ENCODE measurements at places on chromosomes 13 and 19.

GRCh38 chr13:98941536-98941935 lies 36.3 kb downstream of the DOCK9 start:
- no peak for DNase-seq

- no peak for DNase-seq
Measured at GRCh38 chr13:94239135-94239534, 240.3 kb downstream of the DCT start.

DNA sequence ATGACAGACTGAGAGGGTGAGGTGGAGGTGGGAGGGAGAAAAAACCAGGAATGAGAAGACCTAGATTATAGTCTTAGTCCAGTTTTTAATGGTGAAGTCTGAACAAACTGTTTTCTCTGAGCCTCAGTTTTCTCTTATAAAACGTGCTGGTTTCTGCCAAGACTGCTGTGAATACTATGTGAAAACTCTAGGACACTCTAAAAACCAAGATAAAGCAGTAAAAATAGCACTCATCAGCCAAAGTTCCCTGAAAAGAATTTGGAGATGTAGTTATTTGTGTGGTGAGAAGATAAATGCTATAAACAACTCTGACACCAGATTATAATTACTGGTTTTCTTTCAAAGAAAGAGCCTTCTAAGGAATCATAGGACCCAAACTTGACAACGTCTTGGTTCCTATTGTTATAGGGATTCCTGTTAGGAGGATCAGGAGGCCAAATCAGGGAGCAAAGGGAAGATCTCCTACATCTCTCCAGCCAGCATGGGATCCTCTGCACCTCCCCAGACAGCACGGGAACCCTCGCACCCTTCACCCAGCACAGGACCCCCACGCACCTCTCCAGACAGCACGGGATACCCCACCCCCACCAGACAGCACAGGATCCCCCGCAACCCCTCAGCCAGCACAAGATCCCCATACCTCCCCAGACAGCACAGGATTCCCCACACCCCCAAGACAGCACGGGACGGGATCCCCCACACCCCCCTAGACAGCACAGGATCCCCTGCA lies 130.2 kb downstream of the MIPEP start:
- DNase-seq = no peak

GRCh38 chr19:35717665-35718344 lies at the start of gene KMT2B:
TSS of gene KMT2B (plus strand) at chr19:35718003. CDS start at chr19:35718019, 16 bp downstream.
- peak; percentile 93 for DNase-seq

DNA sequence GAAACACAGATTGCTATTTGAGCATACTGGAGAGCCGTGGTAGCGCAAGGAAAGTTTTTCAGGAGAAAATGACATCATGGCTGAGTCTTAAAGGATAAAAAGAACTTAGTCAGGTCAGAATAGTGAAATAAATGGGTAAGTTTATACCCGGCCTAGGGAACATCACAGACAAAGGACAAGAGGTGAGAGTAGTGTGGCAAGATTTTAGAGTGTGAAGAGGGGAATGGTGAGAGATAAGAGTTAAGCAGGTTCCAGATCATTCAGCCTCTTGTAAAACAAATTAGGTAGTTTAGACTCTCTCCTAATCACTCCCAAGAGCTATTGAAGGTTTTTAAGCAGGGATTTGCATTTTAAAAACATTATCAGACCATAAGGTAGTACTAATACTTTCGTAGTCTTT lies 116.0 kb upstream of the MAB21L1 start:
- no peak for DNase-seq

GRCh38 chr13:95783747-95784146 lies 106.8 kb downstream of the DNAJC3 start:
- DNase-seq = no peak

- DNase-seq = no peak
Measured at GRCh38 chr13:90276216-90276615, 1071.3 kb upstream of the MIR17HG start.

DNA sequence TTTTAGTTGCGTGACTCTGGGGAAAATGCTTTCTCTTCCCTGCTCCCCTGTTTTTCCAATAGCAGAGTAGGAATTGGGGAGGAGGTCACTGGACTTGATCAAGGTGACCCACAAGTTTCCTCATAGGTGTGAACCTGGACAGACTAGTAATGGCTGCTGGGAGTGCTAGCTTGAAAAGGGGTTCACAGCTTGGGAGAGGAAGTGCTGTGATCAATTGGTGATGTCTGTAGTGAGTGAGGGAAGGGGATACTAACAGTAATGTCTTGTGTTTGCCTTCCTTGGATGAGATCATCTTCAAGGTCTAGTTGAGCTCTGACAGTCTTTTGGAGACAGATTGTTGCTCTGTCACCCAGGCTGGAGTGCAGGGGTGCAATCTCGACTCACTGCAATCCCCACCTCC lies 1.7 kb downstream of the BCL2L12 start:
- no peak for DNase-seq

GRCh38 chr13:43786766-43787517 lies at the start of gene ENOX1:
TSS of gene ENOX1 (minus strand) at chr13:43786972.
- DNase-seq = no peak

DNA sequence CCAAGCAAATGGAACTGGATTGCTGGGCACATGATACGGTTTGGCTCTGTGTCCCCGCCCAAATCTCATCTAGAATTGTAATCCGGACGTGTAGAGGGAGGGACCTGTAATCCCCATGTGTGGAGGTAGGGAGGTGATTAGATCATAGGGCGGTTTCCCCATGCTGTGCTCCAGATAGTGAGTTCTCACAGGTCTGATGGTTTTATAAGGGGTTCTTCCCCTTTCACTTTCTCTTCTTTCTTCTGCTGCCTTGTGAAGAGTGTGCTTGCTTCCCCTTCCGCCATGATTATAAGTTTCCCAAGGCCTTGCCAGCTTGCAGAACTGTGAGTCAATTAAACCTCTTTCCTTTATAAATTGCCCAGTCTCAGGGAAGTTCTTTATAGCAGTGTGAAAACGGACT lies 32.6 kb upstream of the MTIF3 start:
- no peak for DNase-seq

- no peak for DNase-seq
Measured at GRCh38 chr19:19444681-19445155, 39.2 kb downstream of the GATAD2A start.

GRCh38 chr13:105278943-105279381 lies 1256.5 kb downstream of the EFNB2 start:
- no peak for DNase-seq

GRCh38 chr19:511101-511851 lies 4.0 kb downstream of the TPGS1 start:
- no peak for DNase-seq

DNA sequence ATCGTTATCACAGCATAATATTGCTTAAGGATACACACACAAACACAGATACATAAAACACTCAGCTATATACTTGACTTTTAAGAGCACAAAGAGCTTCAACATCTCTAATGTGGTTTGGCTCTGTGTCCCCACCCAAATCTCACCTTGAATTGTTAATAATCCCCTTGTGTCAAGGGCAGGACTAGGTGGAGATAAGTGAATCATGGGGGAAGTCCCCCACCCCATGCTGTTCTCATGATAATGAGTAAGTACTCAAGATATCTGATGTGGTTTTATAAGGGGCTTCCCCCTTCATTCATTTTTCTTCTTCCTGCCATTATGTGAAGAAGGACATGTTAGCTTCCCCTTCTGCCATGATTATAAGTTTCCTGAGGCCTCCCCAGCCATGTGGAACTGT lies 481.4 kb downstream of the PCDH9 start:
- DNase-seq = no peak

DNA sequence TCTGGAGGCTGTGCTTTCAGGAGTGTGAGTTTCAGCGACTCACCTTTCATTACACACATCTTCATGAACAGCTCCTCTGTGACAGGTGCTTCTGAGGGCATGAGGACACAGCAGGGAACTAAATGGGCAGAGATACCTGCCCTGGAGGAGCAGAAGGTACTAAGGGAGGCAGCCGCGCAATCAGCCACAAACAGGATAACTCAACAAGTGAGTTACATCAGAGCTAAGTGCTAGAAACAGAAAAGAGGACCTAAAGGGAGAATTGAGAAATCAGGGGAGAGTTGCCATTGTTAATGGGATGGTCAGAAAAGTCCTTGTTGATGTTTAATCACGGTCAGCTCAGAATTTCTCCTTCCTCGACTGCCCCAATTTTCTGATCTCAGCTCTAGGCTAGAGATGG lies 42.5 kb downstream of the SYDE1 start:
- no peak for DNase-seq

DNA sequence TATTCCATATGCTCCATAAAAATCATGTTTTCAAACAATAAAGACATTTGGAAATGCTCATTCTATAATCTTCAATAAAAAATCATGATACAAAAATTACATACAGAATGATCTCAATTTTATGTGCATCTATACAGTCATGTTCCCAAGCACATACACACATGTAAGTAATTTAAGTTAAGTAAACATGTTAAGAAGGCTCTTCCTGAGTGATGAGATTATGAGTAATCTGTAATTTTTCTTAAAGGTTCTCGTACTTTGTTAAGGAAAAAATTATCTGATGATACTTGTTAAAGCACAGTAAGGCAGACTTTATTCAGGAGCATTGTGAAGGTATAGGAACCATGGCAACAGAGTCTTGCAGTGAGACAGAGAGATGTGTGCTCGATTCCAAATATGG lies 30.0 kb upstream of the DLEU7 start:
- no peak for DNase-seq

DNA sequence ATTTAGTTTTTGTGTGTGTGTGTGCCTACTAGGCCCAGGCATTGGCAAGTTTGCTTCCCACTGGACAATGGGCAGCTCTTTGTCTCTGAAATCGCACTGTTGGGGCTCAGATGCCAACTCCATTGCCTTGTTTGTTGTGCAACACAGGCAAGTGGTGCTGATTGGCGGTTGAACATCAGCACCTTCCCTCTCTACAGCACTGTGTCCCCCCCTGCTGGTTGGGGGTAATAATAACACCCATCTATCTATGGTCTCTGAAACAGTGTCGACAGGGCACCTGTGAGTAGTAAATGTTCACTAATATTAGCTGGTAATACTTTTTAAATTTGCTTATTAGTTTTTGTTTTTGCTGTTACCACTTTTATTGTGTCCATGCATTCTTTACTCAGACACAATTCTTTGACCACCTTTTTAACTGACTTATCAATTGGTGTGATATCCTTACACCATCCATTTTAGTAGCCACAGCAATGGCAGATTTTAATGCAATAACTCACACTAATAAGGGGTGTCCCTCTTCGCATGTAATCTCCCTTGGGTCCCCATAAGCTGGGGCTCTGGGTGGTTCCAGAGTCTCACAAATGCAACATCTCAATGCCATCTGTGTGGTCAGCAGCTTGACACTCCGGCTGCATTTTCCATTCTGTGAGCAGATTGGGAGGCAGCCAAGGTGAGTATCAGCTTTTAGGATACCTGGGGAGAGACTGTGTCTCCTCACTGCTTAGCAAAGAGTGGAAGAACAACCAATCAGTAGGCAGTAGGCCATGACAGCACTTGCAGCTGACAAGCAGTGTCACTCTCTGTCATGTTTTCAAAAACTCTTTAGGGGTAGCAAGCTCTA lies 47.7 kb upstream of the UQCRFS1 start:
- DNase-seq = no peak

- DNase-seq = no peak
Measured at GRCh38 chr13:45316338-45316737, 24.6 kb downstream of the TPT1 start.

DNA sequence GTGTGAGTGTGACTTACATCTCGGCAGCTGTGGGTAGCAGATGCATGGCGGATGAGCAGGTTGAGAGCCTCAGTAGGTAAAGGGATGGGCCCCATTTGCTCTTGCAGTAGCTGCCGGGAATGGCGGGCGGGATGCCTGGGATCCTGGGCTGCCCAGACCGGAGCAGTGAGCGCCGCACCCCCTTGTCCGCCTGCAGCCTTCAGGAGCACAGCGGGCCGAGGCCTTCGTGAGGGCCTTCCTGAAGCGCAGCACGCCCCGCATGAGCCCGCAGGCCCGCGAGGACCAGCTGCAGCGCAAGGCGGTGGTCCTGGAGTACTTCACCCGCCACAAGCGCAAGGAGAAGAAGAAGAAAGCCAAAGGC lies 4.1 kb downstream of the POP4 start:
- DNase-seq = no peak

DNA sequence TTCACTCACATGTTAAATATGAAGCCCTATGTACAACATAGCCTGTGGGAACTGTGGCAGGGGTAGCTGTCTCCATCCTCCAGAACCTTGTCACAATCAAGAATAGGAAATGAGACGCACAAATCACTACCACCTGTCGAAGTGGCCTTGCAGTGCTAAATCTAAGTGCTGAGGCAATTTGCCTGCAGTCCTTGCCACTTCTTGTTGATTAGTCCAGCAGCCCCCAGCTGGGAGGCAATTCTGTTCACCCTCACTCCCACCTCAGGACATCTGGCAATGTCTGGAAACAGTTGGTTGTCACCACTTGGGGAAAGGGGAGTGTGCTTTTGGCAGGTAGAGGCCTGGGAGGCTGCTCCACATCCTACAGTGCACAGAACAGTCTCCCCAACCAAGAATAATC lies 10.7 kb downstream of the RFX2 start:
- DNase-seq = no peak

DNA sequence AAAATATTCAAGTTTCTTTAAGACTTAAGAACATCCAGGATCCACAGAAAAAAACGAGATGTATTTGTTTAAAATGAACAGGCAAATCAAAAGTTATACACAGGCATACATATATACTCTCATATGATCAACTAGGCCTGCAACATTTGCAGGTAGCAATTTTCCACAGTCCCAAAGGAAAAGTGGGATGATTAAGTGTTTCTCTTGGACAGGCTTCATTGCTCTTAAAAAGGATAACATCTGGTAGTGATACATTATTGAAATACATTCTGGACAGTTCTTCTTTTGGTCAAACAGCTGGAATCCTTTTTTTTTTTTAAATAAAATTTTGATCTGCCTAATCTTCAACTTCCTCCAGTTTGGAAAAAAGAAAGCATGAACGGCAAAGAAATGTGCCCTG lies 114.8 kb upstream of the TDRD3 start:
- DNase-seq = no peak

GRCh38 chr13:25807562-25807961 lies 244.3 kb downstream of the SHISA2 start:
- DNase-seq = no peak

- no peak for DNase-seq
Measured at GRCh38 chr13:22286338-22286737, 615.5 kb downstream of the FGF9 start.
